C1 segment of cervical spinal cord (tissue), 14 donors: ENCODE measurements at places on chromosomes 7 and 10.

- DNase-seq, result no peak
These were observed 91.0 kb upstream of the NFE2L3 start for GRCh38 chr7:26060733-26061677.

GRCh38 chr10:33721509-33721908 is 387.0 kb upstream of the NRP1 start:
- DNase-seq, result no peak

DNA sequence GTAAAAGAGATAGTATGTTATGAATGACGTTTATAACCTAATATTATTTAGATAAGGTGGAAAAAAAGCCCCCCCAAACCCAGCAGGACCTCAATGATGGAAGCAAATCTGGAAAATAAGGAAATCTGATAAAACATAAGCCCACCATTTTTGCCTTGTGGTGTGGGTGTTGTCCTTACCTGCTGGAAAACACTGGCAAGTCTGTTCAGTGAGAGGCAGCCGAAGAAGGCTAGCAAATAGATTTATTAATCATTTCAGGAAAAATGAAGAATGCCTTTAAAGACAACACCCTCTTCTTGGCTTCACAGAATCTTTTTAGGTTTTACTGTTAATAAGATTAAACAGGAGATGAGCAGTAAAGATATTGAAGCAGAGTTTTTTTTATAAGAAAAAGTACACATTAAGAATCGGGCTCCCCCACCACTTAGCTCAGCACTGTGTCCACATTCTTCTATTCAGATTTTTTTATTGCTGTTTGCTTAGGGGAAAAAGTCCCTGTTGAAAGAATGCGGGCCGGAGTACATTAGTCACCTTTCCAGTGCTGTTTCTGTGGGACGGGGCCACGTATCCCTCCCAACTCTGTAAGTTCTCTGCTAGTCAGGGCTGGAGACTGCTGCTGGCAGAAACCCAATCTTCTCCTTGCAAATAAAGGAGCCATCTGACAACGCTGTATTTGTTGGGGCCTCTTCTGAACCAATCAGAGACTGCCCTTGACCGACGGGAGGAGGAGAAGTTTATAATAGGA is 104.1 kb downstream of the EVX1 start:
- DNase-seq, result no peak

DNA sequence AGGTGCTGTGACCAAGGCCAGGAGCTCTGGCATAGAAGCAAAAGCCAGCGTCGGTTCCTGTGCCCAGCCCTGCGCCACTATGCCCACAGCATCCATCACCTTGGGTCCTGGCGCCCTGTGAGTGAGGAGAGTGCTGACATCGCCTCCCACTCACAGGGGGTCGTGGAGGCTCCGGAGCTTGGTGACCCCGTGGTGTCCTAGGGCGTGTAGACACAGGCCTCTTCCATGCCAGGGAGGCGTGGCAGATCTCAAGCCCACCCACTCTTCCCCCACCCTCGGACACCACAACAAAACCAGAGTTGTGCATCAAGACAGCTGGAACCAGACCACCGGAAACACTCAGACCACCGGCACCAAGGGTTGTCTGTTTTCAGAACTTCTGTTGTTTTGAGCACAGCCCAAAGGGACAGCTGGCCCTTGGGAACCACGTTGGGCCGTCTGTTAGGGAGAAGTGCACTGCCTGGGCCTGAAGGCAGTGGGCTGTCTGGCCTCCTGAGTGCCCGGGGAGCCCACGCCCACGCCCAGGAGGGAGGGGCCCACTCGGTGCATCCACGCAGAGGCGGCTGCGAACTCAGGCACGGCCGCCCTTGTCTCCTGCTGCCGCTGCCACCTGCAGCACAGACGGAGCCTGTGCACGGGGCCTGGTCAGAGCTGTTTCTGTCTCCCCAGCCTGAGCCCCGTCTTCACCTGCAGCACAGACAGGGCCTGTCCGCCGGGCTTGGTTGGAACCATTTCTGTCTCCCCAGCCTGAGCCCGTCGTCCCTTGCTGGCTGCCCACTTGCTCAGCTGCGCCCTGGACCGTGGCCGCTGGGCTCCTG is 106.3 kb downstream of the INPP5A start:
- no peak for DNase-seq

DNA sequence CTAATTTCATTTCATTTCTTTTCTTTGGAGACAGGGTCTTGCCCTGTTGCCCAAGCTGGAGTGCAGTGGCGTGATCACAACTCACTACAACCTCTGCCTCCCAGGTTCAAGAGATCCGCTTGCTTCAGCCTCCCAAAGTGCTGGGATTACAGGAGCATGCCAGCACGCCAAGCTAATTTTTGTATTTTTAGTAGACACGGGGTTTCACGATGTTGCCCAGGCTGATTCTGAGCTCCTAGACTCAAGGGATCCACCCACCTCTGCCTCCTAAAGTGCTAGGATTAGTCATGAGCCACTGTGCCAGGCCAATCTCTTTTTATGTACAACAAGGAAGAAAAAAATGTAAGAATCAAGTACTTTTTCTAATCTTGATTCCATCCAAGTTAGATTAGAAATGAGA is 10.7 kb upstream of the KMT2E start:
- DNase-seq, result no peak

- DNase-seq, result no peak
These were observed 1024.2 kb downstream of the GRM8 start for GRCh38 chr7:126228356-126229061.

- no peak for DNase-seq
These were observed 16.0 kb downstream of the AFAP1L2 start for GRCh38 chr10:114388275-114388674.

DNA sequence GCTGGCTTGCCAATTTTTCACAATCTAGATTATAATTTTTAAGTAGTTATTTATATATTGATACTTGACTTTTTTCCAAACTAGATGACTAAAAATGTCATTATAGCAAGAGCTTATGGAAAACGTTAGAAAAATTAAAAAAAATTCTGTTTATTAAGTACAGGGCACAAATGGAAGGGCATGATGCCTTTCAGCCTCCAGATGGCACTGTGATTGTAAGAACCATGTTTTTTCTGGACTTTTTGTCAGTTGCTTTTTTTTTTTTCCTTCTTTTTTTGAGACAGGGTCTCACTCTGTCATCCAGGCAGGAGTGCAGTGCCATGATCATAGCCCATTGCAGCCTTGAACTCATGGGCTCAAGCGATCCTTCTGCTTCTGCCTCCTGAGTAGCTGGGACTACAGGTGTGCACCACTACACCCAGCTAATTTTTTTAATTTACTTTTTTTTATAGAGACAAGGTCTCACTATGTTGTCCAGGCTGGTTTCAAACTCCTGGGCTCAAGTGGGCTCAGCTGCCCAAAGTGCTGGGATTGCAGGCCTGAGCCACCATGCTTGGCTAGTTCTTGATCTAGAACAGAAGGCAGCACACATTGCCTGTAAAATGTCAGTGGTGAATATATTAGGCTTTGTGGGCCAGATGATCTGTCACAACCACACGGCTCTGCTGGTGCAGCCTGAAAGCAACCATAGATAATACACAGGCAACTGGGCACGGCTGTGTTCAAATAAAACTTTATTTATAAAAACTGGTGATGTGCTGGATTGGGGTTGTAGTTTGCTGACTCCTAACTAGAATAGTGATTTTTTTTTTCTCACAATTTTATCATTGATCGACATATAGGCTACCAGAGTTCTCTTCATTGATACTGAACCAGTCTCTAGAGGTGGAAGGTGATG is 27.4 kb downstream of the UCMA start:
- no peak for DNase-seq

DNA sequence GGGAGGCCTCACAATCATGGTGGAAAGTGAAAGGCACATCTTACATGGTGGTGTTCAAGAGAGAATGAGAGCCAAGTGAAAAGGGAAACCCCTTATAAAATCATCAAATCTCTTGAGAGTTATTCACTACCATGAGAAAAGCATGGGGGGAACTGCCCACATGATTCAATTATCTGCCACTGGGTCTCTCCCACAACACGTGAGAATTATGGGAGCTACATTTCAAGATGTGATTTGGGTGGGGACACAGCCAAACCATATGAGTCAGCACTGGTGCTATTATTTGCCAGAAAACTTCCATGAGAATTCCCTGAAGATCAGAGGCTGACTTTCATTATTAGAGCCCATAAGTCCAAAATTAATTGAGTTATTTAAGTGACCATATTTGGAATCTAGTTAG is 1001.2 kb upstream of the POT1 start:
- DNase-seq, result no peak

DNA sequence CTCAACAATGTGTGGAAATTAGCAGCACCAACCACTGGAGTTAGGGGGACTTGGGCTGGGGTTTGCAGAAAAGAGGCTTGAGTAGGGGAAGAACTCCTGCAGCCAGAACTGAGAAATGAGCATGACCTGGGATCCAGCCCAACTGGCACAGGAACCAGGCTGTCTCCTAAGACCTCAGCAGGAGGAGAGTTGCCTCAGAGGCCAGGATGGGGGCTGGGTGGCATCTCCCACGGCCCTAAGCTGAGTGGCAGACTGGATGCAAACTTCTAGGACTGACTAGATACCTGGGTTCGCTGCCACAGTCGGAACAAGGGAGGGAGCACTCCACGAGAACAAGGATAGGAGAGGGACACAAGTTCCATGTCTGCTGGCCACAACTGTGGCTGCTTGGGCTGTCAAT is 62.6 kb downstream of the RNF32 start:
- DNase-seq, result peak; percentile 8

DNA sequence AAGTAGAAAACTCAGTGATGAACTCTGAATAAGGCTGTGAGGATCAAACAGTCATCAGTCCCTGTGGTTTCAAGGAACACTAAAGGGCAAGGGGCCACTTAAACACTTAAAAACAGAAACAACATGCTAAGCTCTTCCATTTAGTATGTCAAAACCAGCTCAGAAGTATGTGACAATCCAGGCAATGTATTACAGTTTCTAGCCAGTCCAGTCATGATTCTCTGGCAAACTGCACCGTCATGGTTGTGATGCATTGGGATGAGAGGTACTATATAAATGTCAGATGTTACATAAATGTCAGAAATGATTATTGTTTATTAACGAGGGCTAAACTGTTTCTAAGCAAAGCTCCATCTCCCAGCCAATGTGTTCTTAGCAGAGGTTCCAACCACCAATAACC is 4.7 kb upstream of the CREB5 start:
- no peak for DNase-seq

GRCh38 chr7:99137411-99138180 is 6.3 kb downstream of the SMURF1 start:
- DNase-seq, result peak; percentile 18

GRCh38 chr7:114832906-114833595 is 88.8 kb upstream of the MDFIC start:
- DNase-seq, result no peak

GRCh38 chr7:79837915-79838314 is 296.7 kb upstream of the GNAI1 start:
- no peak for DNase-seq

DNA sequence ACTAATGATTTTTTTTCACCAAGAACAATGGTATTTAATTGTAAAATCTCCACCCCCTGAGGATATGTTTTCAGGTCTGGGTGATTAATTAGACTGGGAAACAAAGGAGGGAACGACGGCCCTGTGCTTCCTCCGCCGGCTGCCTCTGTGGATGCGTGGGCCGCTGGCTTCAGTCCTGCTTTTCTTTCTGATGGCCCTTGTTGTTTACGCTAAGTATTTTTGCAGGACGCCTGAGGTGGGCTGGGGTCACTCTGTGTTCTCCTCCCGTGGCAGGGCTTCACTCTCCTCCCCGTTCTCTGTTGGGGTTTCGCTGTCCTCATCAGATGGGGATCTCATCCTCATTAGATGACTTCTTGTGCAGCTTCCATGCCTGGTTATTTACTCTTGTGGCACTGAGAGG is 5.2 kb upstream of the ACBD5 start:
- DNase-seq, result no peak

GRCh38 chr7:119007236-119007635 is 782.7 kb downstream of the ANKRD7 start:
- DNase-seq, result no peak

DNA sequence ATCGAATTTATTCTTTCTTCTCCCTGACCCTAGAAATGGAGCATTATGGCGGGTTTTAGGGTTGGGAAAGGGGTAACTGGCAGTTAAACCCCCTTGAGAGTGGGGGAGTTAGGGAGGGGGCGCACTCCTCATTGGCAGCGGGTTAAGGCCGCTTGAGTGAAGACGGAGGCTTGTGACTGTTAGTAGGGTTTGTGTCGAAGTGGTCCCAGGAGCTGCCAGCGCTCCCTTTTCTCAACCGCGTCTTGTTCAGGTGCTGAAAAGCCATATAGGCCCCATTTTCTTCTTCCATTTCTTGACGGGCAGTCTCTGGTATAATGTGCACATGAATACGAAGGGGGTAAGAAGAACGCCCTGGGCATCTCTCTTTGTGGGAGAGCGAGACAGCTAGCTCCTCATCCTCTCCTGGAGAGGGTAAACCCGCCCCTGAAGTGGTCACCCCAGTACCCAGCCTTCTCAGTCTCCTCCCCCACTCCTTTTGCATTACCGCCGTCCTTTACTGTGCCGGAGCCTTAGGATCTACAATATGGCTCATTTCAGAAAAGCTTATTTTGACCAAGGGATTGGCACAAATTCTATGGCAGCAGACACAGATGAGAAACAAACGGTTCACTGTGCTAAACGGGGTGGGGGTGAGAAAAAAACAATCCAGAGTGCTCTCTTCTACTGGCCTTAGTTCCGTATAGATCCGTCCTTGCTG is 836 bp downstream of the KMT2E start:
- DNase-seq, result peak; percentile 83

- no peak for DNase-seq
These were observed 18.6 kb upstream of the GSAP start for GRCh38 chr7:77434570-77435275.

GRCh38 chr10:128940081-128940480 is 527.0 kb upstream of the MGMT start:
- no peak for DNase-seq
